HEK293T (cell line): ENCODE measurements at places on chromosomes 16 and 17.

GRCh38 chr16:88701581-88702370 lies 4.4 kb downstream of the RNF166 start:
- no peak for DNase-seq

DNA sequence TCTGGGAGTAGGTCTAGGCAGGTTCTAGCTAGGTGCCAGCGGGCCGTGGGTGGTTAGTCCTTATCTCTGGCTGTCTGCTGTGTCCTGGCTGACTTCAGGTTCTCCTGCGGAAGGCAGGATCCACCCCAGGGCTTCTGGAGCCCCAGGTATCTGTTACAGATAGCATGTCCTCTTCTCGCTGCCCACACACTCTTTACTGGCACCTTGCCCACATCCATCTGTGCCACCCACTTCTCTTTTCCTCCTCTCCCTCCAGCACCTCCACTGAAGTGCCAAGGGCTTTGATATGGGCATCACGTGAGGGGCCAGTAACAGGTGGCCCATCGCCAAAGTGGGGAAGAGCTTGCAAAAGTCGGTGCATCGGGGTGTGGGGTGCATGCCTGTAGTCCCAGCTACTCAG lies 4.6 kb upstream of the MPP2 start:
- DNase-seq = no peak

DNA sequence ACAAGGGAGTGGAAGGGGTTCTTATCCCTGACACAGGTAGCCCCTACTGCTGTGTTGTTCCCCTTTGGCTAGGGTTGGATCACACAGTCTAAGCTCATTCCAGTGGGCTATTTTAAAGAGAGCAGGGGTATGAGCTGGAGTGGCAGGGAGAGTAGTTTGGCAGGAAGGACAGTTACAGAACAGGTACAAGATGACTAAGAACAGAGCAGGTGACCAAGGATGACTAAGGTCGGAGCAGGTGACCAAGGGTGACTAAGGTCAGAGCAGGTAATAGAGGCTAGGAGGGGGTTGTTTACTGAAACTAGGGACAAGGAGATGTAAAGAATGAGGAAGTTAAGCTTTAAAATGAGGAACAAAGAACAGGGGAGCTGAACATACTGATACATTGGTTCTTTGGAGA lies 58.8 kb downstream of the UTP18 start:
- DNase-seq = no peak

- no peak for DNase-seq
These were observed 183.5 kb upstream of the CPHXL start for GRCh38 chr16:75909746-75910145.

DNA sequence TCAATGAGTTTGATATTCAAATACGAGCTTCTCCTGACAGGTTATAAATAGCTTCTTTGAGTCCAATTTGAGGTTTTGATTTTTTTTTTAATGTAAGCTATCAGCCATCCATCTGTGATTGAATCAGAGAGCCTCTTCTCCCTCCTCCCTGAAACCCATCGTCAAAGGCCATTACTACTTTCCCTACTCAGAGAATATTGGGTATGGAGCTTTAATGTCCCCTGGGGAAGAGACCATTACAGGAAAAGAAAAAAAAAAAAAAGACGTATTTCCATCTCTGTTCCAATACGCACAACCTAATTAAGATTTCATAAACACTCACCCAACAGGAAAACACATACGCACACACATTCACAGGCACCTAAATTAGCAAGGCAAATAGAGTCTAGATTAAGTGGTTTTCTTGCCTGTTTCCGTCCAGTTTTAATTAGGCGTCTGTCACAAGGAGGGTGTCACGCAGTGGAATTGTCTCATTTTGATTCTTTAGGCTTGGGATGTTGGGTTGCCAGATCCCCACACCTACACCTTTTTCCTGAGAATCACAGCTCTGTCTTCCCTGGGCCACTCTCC lies 194.3 kb upstream of the RPL38 start:
- no peak for DNase-seq

DNA sequence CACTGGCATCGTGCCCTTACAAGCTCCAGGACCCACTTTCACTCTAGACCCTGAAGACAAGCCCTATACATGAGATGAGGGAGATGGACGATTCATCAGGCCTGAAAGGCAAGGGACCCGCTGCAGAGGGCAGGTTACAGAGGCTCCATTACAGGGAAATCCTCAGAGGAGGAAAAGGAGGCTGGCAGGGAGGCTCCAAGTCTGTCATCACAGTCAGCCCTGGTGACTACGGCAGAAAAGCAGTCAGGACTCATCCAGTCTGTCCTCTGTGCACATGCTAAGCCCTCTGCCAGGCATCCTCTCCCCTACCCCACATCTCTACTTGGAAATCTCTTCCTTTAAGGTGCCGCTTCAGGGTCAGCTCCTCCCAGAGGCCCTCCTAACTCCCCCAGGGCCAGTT lies 197.7 kb upstream of the CDH5 start:
- DNase-seq = no peak
